ENCODE measurements at places on chromosomes 12 and 14.

GRCh38 chr12:117896009-117896408 lies 72.8 kb downstream of the KSR2 start:
- no peak for DNase-seq

DNA sequence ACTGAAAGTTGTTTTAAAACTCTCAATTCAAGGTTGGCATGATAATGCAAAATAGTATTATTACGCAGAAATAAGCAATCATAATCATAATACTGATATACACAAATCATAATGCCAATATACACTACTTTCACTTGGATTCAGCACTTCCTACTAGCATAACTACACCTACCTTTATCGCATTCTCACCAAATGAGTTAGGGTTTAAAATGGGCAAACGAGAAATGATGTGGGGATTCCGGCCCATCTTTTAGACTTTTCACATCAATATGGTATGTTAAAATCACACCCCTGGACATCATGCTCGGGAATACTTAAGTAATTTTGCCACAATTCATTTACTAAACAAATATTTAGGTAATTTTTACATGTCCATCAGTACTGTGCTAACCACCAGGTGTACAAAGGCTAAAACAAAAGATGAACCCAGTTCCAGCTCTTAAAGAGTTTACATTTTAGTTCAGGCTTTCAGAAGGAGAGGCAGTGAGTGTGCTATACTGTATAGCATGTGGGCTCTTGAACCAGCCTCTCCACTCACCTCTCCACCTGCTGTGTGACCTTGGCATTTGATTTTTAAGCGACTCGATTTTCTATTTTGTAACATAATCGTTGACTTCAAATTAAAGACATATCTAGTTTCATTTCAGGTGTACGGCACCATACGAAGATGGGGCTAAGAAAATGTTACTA lies 1.1 kb upstream of the USP15 start:
- DNase-seq, result no peak

DNA sequence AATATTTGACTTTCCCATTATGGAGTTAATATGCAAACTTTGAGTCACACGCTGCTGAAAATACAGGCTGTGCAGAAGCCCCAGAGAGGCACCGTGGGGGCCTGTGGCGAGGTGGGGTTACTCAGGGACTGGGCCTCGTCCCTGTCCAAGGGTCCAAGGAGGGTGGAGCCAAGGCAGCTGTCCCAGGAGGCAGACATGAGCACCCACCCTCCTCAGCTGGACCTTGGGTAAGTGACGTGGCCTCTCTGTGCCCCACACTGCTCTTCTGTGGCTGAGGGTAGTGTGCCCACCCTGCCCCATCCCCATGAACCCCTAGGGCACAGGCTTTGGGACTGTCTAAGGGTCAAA lies 39.4 kb downstream of the FAM222A start:
- DNase-seq, result no peak

DNA sequence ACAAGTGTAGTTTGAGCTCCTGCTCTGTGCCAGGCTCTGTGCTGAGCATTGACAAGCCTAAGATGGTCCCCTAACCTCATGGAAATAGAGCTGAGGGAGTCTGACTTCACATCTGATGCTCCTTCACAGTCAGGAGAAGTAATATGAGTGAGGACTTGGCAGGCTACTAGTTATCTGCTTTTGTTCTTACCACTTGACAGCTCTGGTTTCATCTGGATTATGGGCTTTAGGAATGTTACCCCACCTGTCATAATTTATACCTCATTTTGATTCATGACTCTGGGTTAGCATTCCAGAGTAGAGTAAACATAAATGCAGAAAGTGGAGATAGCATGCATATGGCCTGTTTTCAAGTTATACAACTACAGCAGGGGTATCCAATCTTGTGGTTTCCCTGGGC lies 40.5 kb downstream of the ATP6V1D start:
- no peak for DNase-seq

DNA sequence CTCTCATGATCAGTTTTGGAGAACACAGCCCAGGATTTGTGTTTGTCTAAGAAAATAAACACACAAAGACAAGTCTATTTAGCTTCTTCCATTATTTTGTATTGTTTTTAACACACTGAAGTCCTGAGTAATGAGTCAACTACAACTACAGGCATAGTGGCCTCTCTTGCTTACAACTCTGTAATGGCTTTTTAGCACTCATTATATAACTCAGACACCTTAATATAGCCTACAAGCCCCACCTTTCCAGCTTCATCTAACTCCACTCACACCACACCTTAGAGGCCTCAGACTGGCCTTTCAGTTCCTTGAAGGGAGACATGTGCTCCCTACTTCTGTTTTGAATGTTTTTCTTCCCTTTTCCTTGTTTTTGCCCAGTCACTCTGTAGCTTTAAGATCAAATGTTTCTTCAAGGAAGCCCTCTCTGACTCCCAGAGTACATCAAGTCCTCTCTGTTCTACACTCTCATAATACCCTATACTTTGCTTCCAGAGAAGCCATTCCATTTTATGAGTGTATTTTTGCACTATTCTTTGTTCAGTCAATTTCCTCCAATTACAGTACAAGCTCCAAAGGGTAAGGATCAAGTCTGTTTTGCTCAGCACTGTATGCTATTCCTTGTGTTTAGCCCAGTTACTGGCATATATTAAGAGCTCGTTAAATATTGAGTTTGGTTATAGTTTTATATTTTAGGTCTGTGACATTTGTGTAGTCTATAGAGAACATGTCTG lies 233.6 kb upstream of the ARHGAP5 start:
- DNase-seq, result no peak

- peak; percentile 20 for DNase-seq
Observed at GRCh38 chr12:106774808-106775524, 484 bp downstream of the RIC8B start.
